Left cardiac atrium (tissue), 4 donors: ENCODE measurements at places on chromosomes 11 and 22. TPM values are rescaled to one million over a fixed set of nuclear protein-coding genes. Genes with fewer than 3 reads are reported as not detected.

Gene CARD10
- 9.2 TPM for total RNA-seq

Gene ADAMTS8
- total RNA-seq = 3.3 TPM

Gene SYT13
- total RNA-seq = 12.1 TPM

Gene DTX4
- total RNA-seq = 5.0 TPM

Gene TMEM191C
- 0.31 TPM for total RNA-seq

Gene KRTAP5-2
- total RNA-seq = not detected

Gene CEND1
- 0.58 TPM for total RNA-seq
